Panc1 (cell line): ENCODE measurements at places on chromosomes 11 and 22. TPM values are rescaled to one million over a fixed set of nuclear protein-coding genes. Genes with fewer than 3 reads are reported as not detected.

- DNase-seq: no peak
These were observed 301.8 kb upstream of the MTNR1B start for GRCh38 chr11:92667486-92668152.

DNA sequence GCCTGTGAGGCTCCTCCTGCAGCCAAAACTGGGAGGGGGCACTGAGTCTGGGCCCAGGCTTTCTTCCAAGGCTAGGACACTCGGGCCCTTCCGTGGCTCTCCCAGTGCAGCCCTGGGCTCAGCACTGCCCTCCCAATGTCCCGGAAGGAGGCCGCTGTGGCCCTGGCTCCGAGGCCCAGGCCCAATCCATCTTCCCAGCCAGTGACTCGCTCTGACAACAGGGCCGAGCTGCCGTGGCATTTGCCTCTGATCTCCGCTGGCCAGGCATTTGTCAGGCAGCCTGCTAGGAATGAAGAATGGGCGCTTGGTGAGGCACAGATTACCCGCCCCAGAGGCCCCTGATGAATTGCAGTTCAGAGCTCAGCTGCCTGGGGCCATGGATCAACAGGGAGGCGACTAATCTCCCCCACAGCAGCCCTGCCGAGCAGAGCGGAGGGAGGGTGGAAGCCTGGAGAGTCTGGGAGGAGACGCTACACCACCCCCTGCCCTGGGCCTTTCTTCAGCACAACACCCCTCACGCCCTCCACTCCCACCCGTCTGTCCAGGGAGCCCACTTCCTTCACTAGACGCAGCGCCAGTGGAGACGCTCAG is 8.3 kb downstream of the FXYD2 start:
- DNase-seq: no peak

DNA sequence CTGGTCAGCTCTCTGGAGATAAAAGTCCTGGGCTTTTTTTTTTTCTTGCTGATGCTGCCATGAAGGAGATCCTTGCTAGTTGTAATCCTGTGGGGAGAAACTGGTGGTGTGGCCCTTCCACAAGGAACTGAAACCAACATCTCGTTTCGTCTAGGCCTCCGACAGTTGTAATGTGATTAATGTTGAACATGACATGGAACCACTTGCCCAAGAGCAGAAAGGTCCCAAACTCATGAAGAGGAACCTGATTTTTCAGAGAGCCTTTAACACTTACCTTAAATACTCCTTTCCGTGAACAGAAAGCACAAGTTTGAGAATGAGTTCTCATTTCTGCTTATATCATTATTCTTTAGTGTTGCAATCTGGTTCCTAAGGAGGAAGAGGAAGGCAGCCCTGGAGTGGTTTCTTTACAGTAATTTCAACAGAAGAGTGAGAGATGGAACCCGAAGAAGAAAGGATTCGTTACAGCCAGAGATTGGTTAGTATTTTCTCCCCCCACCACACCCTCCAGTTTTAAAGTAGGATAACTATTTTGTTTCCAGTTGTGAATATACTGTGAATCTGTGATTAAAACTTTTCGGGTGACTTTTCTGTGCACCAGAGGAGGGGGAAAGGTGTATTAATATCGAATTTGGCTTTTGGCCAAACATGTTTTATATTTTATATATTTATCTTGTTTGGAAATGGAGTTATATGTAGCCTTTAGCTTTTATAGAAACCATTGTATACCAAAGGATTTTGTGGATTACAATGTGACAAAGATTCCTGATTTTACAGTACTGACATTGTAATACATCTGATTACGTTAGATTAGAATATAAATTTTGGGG is 2.0 kb downstream of the KDM2A start:
- DNase-seq: peak; percentile 13

GRCh38 chr11:126404367-126404766 is 48.9 kb downstream of the ST3GAL4 start:
- no peak for DNase-seq

- DNase-seq: no peak
These were observed 974 bp downstream of the DGCR8 start for GRCh38 chr22:20080776-20081654.

DNA sequence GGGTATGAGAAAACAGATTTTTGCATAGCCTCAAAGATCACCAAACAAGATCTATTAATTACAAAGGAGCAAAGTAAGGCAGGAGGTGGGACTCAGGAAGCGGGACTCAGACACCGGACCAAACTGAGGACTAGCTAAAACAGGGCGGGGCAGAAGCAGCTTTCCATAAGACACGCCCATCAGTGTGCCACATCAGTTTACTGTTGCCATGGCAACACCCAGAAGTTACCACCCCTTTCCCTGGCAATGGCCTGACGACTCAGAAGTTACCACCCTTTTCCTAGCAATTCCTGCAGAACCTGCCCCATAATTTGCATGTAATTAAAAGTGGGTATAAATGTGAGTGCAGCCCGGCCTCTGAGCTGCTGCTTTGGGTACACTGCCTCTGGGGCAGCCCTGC is 173.9 kb downstream of the SHANK2 start:
- DNase-seq: no peak

GRCh38 chr11:94885133-94885532 is 88.2 kb downstream of the CWC15 start:
- DNase-seq: no peak

Gene PIH1D2
- 3.0 TPM for total RNA-seq

Gene MFNG
- 7.1 TPM for total RNA-seq

Gene MPEG1
- 0.08 TPM for total RNA-seq

Gene MFRP
- total RNA-seq: not detected

Gene PLAAT5
- total RNA-seq: not detected

Gene ROM1
- total RNA-seq: 2.7 TPM
